ENCODE measurements at places on chromosomes 16 and 17.
A peak's percentile ranks its signal among the peaks of the same experiment; 100 is the strongest.

DNA sequence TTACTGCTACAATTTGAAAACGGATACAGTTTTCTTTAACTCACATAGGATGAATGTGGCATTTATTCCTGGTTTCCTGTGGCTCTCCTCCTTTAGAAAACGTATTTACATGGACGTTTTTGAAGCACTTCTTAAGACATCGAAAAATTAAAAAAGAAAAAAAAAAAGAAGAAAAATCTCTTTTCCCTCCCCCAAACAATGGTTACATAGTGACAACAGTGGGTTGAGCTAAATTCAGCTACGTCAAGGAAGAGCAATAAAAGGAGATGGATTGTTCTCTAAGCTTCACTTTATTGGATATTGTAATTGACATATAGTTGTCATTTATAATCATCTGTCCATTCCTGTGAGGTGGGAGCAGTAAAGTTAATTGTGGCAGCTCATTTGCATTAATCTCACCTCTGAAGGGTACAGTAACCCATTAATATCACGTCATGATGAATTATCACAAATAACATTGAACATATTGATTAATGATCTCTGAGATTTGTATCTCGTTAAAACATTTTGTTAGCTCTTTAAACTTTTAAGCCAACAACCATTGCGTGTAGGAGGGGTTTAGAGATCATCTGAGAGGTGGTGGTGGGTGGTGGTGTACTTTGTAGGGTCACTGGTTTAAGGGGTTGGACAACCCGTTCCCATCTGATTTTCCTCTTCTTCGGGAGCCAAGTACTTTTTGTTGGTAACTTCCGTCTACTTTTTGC, 184.2 kb downstream of the WWOX start:
- no peak for DNase-seq

GRCh38 chr17:79923974-79924638, 84.9 kb upstream of the CBX4 start:
- no peak for DNase-seq

DNA sequence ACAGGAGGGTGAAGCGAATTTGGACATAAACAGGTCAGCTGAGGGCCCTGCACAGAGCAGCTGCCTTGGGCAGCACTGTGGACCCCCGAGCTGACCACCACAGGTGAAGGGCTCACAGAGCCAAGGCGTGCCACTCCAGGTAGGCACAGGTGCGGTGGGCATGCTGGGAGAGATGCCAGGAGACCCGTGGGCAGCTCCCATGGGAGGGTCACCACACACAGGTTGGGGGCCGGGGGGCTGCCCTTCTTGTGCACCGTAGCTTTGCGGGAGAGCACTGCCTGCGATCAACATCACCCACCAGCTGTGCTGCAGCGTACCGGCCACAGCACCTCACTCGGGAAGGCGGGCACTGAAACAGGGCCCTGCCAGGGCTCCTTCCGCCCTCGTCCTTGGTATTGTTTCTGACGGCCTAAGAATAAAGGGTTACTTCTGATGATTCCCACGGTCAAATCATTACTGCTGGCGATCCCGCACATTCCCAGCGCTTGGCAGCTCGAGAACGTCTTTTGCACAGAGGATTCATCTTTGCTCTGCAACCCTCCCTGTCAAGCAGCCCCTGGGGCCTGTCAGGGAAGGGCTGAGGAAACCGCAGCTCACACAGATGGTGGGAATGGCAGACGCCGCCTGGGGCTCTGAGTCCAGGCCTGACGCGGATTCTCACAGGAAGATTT, 181.7 kb downstream of the BANP start:
- DNase-seq = no peak

GRCh38 chr17:58504826-58505351, 9.5 kb downstream of the MTMR4 start:
- no peak for DNase-seq

GRCh38 chr16:61415126-61415525, 621.1 kb downstream of the CDH8 start:
- DNase-seq = no peak

DNA sequence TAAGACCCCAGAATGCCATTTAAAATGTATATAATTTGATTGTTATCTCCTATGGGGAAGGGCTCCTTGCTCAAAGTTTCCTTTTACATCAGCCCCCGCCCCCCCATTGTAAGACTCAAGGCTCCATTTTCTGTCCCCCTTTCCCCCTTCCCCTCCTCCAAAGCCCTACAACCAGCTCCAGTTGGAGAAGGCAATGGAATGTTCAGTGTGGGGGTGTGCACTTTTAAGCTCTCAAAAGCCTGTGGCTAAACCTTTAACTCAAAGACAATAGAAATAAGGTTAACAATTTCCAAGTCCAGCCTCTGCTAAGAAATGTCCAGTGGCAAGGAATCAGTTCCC, 114.7 kb downstream of the NOG start:
- no peak for DNase-seq

- no peak for DNase-seq
These were observed 15.0 kb downstream of the MRM1 start for GRCh38 chr17:36616061-36617029.

DNA sequence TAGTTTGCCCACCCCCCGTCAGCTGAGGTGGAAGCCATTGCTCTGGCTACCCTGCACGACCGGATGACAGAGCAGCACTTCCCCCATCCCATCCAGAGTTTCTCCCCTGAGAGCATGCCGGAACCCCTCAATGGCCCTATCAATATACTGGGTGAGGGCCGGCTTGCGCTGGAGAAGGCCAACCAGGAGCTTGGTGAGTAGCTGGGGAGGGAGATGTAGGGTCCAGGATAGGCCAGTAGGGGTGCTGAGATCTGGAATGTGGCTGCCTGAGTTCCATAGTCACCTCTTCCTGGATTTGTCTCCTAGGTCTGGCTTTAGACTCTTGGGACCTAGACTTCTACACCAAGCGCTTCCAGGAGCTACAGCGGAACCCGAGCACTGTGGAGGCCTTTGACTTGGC, 6.4 kb downstream of the PFAS start:
- DNase-seq = no peak

DNA sequence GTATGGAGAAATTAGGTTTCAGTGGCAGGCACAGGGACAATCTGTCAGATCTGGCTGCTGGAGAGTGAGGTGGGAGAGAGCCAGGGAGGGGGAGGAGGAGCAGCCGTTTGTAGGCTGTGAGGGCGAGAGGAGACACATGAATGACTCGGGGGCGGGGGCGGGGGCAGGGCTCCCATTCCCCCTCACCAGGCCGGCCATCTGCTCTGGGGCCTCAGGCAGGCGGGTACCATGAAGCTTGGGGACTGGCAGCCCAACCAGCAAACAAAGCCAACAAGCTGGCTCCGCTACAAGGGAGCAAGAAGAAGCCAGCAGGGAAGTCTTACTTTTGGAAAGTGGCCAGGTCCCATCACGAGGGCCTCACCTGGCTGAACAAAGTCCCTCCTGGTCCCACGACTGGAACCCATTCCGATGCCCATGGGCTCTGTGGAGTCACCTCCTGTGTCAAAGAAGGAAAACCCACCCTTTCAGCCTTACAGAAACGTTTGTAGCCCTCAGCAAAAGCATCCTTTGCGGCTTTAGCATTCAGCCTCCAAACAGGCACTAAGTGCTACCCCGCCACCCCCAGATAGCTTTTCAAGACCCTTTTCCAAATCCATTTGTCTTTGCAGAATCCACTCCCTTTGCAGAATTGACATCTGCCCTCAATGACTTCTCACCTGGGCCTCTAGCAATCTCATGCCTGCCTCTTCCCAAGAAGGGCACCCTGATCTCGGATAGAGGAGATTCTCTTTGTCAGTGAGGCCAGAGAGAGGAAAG, 9.2 kb upstream of the SSTR2 start:
- no peak for DNase-seq

DNA sequence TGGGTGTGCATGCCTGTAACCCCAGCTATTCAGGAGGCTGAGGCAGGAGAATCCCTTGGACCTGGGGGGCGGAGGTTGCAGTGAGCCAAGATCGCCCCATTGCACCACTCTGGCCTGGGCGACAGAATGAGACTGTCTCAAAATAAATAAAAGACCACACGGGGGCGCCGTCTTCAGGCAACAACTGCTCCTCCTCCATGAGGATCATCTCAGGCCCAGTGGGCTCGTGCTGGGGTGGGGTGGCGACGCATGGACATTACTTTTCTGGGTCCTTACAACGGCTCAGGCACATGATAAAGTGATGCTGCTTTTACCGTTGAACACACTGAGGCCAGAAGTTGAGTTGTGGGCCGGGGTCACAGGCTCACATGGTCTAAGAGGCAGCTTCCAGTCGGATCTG, 56.2 kb downstream of the PRMT7 start:
- DNase-seq = peak; percentile 19

DNA sequence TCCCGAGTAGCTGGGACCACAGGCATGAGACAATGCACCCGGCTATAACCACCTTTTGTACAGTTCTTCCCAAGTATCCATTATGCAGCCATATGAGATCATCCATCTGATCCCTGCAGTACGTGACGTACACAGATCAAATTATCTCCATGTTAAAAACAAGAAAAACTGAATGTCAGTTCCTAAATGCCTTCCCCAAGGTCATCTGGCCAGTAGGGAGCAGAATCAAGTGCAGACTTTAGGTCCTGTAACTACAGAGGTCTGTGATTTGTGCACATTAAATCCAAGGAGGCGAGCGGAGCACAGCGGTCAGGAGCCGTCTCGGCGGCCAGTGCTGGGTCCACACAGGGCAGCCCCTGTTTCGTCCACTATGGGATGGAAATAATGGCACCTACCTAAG, 23.7 kb downstream of the ZCCHC14 start:
- no peak for DNase-seq

DNA sequence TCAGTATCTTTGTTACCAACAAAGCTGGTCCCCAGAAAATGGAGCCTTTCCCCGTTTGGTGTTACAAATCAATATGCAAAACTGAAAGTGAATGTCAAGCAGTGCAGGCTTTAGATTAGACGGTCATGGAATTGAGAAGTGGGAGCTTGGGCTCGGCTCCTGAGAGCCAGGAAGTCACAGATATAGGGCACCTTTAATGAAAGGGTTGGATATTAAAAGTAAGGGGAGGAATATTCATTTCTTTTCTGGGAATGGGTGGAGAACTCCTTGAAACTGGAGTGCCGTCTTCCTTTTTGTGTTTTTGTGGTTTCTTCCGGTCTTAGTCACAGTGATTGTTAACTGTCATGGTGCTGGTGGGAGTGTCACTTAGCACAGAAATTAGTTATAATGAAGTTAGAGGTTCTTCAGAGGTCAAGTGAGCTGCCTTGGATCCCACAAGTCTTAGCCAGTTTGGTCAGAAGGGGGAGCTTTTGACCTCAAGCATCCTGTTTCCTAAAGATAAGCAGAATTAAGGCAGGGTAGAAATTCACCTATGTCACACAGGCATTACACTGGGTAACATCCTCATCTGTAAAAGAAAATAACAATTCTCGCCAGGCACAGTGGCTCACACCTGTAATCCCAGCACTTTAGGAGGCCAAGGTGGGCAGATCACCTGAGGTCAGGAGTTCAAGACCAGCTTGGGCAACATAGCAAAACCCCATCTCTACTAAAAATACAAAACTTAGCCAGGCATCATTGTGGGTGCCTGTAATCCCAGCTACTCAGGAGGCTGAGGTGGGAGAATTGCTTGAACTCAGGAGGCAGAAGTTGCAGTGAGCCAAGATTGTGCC, 9.6 kb upstream of the EIF1 start:
- DNase-seq = no peak
